Stimulated activated CD8-positive, alpha-beta memory T cell treated with anti-CD3 and anti-CD28 coated beads, Interleukin-7, amount 100 ng/mL, for 1 hour (primary cell): ENCODE measurements at places on chromosomes 11 and 22.

DNA sequence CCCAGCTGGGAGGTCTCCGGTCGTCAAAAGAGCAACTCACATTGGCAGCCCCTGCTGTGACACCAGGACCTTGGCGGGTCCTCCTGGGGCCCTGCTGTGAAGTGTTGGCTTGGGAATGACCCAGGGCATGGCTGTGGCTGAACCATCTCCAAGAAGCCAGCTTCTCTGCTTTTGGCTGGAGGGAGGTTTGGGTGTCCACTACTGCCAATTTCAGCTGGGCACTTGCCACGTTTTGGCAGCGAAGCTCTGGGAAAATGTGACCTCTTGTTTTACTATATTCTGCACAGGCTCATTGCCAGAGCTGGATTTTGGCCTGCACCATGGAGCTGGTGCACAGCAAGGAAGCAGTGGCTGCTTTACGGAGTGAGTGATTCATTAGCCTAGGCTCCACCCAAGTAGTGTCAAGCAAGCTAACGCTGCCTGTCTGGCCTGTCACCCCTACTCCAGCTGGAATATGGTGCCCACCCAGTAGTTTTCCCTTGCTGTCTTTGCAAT lies 24.3 kb upstream of the SMCO4 start:
- DNase-seq = no peak

DNA sequence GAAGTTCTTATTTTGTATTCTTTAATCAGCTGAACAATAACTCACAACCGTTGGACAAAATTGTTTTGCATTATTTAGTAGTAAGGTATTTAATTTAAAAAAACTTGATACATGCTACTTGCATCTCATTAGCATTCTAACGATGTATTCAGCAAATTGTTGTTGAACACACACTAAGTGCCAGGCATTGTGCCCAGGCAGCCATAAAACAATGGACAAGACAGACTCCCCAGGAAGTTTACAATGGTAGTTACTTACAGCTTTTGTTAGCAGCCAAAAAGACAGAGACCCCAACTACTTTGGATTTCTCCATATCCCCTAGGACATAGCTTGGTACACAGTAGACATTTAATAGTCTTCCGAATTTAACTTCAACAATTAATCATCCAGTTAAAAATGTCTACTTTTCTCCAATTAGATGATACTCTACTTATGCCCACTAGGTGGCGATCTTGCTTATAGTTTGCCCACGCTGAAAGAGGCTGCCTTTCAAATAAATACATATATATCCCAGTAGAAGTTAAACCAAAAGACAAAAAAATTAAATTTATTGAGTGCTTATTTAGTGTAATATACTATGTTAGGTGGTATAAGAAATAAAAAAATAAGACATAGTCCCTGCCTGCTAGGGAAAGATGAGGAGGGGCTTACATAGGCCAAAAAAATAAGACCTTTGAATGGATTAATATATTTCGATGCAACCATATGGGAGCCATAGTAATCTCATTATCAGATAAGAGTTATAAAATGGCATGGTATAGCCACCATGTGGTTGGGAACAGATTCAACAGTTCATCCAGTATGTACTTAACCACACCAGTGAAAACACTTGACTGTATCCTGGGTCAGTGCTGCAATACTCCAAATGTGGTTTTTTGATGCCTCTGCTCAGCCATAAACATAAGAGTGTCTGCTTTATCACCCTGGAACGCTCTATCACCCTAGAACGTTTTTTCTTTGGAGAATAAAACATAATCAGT lies 2.0 kb upstream of the FJX1 start:
- DNase-seq = no peak

DNA sequence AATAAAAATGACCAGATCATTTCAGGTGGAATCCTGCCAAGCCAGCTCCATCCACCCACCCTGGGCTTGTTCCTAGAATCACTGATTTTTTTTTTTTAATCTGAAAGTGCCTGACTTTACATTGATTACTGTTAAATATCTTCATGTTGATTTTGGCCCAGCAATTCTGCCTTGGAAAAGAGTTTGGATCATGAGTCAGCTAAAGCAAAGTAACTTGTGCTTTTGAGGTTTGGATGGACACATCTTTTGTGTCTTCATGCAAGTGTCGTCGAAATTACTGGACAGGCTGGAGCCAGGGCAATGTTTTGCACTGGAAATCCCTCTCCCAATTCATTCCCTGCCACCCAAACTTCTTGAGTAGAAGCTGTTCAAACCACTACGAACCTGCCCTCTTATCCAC lies 164.0 kb upstream of the SYT13 start:
- DNase-seq = no peak

DNA sequence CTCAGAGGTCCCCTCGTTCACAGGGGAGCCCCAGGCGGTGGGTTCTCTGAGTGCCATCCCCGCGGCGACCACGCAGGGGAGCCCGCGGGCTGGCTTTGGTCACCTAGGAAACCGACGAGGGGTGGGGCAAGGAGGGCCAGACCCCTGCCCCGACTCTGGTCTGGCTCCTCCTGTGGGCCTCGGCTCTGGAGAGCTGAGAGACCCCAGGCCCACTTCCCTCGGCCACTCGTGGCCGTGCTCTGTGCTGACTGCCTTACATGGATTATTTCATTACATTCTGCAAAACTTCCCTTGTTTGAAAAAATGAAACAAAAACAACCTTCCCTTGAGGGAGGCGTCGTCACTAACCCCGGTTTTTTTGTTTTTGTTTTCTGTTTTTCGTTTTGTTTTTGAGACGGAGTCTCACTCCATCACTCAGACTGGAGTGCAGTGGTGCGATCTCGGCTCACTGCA lies 15.1 kb upstream of the CYTH4 start:
- DNase-seq = peak; percentile 45

DNA sequence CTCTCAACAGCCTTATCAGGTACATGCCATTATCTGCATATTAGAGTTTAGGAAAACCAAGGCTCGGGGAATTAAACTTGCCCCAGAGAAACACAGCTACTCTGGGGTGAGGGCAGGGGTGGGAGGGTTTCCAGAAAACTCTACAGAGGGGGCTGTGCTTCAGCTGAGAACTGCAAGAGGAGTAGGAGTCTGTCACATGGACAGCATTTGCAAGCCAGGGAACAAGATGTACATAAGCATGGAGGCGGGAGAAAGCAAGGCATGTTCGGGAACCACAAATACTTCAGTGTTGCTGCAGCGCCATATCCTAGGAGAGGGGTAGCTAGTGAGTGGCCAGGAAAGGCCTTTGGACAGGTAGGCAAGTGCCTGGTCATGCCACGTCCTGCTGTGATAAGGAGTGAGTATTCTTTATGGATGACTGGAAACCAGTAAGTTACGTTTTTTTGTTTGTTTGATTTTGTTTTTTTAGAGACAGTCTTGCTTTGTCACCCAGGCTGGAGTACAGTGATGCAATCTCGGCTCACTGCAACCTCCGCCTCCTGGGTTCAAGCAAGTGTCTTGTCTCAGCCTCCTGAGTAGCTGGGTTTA lies 57.2 kb downstream of the GRAMD1B start:
- no peak for DNase-seq

DNA sequence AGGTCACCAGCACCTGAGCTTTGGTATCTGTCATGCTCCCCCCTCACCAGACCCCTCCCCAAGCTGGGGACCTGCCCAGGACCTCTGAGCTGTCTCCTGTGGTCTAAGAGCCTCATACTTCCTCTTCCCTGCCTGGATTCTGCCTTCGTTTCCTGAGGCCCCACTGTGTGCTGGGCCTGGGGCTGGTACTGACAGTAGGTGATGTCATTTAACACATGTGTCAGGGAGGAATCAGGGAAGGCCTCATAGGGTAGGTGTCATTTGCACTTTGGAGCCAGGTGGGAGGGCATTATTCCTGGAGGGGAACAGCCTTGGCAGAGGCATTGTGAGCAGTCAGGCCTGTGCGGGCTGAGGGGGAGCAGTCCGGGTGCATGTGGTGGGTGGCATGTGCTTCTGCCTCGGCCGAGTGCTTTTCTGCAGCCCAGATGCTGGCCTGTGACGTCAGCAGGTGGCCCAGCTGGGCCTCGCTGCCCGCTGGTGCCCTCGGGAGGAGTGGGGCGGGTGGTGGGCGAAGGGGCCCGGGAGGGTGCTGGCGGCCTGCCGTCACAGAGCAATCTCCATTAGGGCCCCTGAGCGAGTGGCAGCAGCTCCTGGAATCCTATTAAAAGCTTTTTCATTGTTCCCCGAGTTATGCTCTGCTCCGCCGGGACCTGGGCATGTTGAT lies 9.1 kb downstream of the FLRT1 start:
- DNase-seq = no peak

- DNase-seq = no peak
These were observed 55.3 kb upstream of the BMAL1 start for GRCh38 chr11:13222285-13222684.

- no peak for DNase-seq
These were observed 34.3 kb downstream of the GRIK4 start for GRCh38 chr11:120545813-120546212.

DNA sequence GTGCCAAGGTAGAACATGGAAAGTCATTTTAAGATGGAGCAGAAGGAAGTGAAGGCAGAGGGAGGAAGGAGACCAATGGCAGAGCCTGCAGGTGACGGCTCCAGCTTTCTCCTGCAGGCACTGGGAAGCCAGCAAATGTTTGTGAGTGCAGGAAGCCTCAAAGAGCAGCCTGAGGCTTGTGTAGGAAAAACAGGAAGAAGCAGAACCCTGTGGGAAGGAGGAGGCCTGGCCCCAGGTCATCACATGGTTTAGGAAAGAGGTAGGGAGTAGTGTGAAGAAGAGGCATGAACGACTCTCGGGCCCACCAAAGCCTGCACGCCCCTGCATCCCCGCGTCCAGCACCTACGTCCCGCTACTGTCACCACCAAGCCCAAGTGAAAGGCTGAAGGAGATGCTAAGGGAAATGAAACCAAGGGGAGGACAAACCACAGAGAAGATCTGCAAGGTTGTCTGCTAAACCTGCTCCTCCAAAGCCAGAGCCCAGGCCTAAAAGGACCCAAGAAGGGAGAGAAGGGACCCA lies 151.5 kb downstream of the CHST1 start:
- DNase-seq = no peak

- DNase-seq = no peak
These were observed 53.6 kb downstream of the PDHX start for GRCh38 chr11:34970033-34970432.
